ENCODE measurements at places on chromosomes 11 and 22.

GRCh38 chr11:95108671-95109551, 19.3 kb downstream of the ENDOD1 start:
- DNase-seq, result no peak

- no peak for DNase-seq
Observed at GRCh38 chr22:32917577-32918354, 116.3 kb downstream of the TIMP3 start.

- no peak for DNase-seq
Observed at GRCh38 chr22:42932857-42933484, 75.9 kb upstream of the ARFGAP3 start.

GRCh38 chr11:122186439-122187080, 70.5 kb upstream of the BLID start:
- DNase-seq, result no peak

- no peak for DNase-seq
Observed at GRCh38 chr11:1733716-1734640, 16.4 kb downstream of the IFITM10 start.

- no peak for DNase-seq
Observed at GRCh38 chr11:112963368-112963955, 2.2 kb downstream of the NCAM1 start.

DNA sequence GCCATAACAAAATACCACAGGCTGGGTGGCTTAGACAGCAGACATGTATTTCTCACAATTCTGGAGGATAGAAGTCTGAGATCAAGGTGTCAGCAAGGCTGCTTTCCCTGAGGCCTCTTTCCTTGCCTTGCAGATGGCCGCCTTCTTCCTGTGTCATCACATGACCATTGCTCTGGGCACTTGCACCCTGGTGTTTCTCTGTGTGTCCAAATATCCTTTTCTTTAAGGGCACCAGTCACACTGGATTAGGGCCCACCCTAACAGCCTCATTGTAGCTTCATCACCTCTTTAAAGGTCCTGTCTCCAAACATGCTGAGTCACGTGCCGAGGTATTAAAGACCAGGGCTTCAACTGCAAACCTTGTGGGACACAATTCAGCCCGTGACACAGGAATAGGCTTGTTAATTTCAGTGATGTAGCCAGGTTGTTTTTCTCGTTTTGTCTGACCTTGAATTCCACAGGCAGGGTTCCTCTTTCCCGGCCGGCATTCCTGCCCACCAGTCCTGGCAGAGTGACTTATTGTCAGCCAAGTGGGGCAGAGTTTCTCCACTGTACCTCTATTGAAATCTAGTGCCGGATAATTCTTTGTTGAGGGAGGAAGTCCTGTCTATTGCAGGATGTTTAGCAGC, 100.1 kb downstream of the KCNQ1OT1 start:
- no peak for DNase-seq

DNA sequence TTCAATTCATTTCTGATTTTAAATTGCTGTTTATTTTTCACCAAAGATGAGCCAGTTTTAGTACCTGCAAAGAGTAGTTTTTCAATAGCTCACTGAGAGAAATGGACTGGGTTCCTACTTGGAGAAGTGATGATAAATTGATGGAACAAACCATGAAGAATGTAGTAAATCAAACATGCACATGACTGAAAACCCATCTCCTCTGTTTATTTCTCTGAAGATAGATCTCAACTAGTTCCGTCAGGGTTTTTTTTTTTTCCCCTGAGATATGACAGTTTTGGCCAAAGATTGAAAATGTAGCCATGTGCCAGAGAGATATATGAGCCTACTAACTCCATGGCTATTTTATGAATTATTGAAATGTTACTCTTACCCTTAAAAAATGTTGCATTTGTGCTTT, 239.6 kb downstream of the DDX10 start:
- no peak for DNase-seq

GRCh38 chr11:82978422-82979099, 77.0 kb downstream of the DDIAS start:
- peak; percentile 25 for DNase-seq

- DNase-seq, result peak; percentile 81
Observed at GRCh38 chr11:58573451-58574104, 2.1 kb downstream of the LPXN start.

DNA sequence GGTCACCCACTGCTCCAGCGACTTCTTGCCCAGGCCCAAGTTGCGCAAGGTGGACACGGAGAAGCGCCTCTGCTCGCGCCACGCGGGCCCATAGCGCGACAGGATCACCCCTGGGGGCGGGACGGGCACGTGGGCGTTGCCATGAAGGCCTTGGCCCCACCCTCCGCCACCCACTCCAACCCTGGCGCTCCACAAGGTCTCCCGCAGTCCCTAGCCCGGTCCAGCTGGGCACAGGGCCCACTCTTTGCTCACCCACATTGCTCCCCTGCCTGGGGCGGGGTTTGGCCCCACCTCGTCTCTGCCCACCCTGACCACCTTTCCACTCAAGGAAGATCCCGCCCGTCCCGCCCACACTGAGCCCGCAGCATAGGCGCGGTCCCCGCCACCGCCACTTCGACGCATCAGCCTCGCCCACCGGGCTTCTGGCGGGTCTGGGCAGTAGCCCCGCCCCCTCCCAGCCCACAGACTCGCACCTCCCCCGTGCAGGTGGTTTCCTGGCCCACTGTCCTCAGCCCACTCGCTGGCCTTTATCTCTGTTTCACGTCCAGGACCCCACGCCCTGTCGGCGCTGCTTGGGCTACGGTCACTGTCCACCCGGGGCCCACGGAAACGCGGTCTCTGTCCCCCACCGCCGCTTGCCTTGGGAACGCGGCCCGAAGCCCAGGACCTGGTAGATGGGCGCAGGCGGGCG, 12.3 kb upstream of the CYP2D6 start:
- no peak for DNase-seq

GRCh38 chr11:133078012-133078411, 454.3 kb downstream of the OPCML start:
- DNase-seq, result no peak

GRCh38 chr11:56509439-56509838, 18.3 kb upstream of the OR5M8 start:
- DNase-seq, result no peak

DNA sequence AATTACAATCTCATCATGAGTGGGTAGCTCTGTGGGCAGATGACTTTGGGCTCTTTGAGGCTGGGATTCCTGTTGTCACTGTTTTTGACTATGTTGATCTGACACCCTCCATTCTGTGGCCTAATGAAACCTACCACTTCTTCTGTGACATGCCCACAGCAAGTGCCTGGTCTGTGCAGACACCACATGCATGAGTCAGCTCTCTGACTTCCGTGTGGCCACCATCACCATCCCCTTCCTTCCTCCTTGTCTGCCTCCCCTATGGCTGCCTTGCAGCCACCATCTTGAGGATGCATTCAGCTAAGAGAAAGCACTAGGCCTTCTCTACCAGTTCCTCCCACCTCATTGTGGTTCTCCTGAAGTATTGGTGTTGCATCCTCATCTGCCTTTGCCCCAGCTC, 15.3 kb upstream of the OR10V1 start:
- DNase-seq, result no peak

DNA sequence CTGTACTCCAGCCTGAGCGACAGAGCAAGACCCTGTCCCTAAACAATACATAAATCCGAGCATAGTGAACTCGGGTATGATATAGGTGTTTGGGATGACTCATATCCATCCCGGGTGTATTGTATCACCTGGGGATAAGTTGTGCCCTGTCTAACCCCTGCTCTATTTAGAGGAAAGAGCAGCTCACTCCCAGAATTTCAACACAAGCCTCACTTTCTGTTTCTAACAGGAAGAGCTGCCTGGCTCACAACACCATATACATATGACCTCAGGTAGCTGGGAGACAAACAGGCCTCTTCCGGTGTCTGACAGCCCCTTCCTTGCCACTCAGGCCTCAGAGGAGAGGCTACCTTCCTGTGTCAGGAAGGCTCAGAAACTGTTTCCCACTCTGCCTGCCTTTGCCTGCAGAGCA, 9.9 kb upstream of the MICALL1 start:
- peak; percentile 87 for DNase-seq

- DNase-seq, result no peak
Observed at GRCh38 chr11:67588136-67588503, 4.5 kb downstream of the GSTP1 start.

DNA sequence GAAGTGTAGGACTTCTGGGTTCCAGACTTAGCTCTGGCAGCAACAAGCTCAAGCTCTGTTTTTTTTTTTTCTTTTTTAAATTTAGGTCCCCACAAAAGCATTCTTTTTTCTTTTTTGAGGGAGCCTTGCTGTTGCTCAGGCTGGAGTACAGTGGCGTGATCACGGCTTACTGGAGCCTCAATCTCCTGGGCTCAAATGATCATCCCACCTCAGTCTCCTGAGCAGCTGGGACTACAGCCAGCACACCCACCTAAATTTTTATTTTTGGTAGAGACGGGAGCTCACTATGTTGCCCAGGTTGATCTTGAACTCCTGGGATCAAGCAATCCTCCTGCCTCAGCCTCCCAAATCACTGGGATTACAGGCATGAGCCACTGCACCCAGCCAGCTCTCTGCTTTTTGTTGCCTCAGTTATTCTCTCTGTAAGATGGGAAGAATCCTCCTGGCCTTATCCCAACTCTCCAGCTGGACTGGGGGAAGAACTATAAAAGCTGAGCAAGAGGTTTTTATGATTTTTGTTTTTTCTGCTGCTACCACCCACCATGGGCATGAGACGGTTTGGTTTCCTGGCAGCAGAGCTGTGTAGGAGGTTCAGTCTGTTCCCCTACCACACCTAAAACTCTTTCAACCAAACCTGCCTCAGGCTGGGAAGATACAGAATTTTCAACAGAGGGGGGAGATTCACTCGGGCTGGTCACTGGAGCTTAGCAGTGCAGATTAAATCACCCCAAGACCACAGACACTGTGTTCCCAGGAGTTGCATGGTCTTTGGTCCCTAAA, 11.6 kb upstream of the MTFP1 start:
- DNase-seq, result no peak

DNA sequence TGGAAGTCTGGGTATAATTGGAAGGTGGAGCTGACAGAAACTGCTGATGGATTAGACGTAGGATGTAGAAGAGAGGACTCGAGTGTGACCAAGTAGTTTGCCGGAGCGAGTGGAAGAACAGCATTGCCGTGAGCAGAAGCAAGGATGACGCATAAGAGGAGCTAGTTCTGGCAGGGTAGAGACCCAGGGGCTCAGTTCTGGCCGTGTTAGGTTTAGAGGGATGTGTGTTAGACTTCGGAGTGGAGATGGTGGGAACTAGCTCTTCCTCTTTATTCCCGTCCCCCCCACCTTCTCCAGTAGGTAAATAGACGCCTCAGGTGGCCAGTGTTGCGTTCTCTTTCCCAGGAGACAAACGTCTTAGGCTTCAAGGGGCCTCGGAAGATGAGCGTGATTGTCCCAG, 19.1 kb downstream of the TUB start:
- no peak for DNase-seq

DNA sequence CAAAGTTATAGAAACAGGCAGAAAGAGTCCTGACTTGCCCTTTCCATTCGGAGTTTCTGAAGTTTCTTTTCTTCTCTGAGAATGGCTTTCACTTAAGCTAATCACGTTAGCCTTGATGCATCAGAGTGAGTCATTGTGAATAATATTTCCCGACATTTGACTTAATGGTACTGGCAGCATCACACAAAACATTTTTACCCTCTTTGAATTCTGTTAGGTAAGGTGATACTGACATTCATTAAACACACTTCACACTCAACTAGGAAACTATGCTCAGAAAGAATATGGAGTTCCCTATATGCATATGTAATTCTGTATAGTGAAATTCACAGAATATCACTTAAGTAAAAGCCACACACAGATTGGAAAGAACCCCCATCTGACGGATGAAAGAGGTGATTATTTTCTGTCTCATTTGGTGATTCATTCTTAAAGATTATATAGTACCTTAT, 120.8 kb upstream of the ARHGAP20 start:
- DNase-seq, result no peak

- DNase-seq, result no peak
Observed at GRCh38 chr22:44348971-44349560, 36.3 kb upstream of the SHISAL1 start.

- DNase-seq, result peak; percentile 78
Observed at GRCh38 chr11:108025387-108026080, 16.8 kb downstream of the CUL5 start.

- DNase-seq, result no peak
Observed at GRCh38 chr11:127943763-127944162, 643.6 kb downstream of the ETS1 start.

GRCh38 chr11:42768576-42768975, 543.2 kb upstream of the API5 start:
- no peak for DNase-seq

- peak; percentile 38 for DNase-seq
Observed at GRCh38 chr11:115334932-115335788, 169.1 kb downstream of the CADM1 start.

DNA sequence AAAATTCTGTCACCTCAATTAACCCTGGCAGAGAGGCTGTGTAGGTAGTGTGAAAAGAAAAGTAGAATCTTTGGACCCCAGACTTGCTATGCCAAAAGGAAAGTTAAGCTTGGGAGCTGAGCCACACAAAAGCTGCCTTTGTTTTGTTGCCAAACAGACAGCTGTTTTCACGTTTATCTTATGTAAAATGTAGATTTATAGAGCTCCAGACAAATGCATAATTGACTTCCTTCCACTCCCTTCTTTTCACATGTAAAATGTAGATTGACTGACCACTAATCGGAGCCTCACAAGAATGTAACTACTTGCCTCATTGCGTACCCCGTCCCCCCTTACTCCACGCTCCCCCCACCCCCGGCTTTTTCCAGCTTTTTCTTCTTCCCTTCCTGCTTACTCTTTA, 2302.2 kb upstream of the RAG2 start:
- no peak for DNase-seq

GRCh38 chr11:113494021-113494420, 18.8 kb upstream of the DRD2 start:
- no peak for DNase-seq

- peak; percentile 94 for DNase-seq
Observed at GRCh38 chr22:33299245-33299956, 241.2 kb upstream of the SYN3 start.

DNA sequence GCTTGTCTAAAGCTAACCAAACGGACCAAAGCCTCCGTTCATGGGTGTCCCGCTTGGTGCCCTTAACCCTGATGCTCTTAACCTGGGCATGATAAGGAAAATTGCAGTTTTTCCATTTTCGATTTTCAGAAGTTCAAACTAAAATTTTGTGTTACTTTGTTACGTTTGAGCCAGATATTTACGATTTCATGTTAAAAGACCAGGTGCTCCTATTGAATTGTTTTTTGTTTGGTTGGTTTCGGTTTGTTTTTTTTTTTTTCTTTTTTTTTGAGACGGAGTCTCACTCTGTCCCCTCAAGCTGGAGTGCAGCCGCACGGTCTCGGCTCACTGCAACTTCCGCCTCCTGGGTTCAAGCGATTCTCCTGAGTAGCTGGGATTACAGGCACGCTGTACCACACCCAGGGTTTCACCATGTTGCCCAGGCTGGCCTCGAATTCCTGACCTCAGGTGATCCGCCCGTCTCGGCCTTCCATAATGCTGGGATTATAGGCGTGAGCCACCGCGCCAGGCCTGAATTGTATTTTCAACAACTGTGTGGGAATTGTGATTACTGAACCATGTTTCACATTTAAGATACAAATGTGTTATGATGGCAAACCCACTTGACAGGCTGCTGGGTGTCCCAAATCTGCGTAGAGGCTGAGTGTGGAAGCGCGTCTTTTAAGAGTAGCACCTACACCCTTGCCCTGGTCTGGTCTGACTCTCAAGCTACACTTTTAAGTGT, 864 bp upstream of the USP28 start:
- peak; percentile 51 for DNase-seq

Data from GM12865 (cell line).